CD4-positive, alpha-beta T cell treated with Interleukin-6 for 4 hours (primary cell): ENCODE measurements at places on chromosomes 12 and 14.

DNA sequence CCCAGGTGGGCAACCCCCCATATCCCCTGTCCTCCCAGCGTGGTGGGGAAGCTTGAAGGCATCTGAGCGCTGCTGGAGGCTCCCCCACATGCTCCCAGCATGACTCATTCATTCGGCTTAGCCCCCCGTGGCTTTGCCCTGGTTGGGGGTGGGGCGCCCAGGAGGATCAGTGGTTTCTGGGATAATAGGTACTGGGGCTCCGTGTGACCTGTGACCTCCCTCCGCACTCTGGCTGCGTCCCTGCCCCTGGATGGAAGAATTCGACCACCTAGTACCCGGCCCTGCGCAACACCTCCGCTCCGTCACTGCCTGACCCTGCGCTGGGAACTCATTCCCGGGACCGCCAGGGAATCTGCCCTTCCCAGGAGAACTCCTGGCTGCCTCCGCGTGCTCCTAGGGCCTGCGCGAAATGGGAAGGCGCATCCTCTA lies 120.1 kb downstream of the AACS start:
- no peak for DNase-seq

DNA sequence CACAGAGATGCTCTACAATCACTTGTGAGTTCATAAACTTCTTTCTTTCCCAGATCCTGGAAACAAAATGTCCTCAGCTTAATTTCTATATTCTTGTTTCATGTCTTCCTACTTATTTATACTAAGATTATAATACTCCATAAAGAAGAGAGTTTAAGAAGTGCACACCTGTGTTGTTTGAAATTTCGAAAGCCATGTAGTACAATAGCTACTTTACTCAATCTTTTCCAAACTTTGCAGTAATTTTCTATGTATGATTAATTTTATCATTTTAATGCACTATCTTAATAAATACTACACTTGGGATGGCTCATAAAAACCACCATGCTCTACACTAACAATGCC lies 300 bp upstream of the TTC5 start:
- no peak for DNase-seq

DNA sequence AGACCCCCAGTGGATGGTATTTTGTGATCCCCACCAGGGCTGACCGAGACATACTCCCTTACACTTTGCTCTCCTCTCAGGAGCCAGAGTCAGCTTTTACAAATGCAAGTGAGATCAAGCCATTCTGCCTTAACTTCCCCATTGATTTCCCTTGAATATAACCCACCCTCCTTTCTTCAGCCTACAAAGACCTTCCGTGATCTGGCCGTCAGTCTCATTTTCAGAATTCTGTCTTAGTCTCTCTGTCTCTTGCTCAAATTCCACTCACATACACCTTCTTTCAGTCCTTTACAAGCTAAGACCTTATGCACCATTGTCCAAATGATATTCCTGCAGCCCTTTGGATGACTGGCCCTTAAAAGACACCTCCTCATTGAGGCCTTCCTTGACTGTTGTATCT lies 39.0 kb upstream of the ELK3 start:
- no peak for DNase-seq

GRCh38 chr14:34593740-34594375 lies 36.1 kb downstream of the SNX6 start:
- DNase-seq, result no peak

DNA sequence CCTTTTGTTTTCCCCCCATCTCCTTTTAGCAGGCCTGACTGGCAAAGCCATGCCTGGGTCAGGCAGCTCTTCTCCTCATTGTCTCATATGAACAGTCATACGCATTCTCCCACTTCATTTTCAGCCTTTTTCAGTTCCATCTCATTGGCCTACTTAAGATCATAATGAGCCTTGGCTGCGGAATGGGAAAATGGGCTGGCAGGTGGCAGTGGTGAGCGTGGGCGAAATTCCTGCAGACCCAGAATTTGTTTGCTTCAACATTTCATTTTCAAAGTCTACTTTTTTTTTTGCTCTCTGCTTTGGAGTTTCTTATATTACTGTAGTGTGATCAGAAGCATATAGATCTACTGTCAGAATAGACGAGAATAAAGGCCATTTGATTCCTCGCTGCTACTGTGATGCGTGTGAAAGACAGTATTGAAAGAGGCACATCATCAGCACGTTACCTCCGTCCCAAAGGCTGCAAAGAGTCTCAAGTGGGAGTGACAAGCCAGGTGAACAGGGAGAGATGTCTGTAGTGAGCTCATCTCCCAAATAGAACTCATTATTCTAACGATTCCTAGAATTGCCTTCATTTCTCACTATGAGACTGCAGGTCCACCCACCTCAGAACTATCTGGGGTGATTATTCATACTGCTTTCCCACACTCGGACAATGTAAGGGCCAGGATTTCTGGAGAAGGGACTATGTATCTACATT lies 73.7 kb downstream of the TBK1 start:
- DNase-seq, result no peak

GRCh38 chr14:67396381-67396970 lies 15.5 kb downstream of the PLEK2 start:
- no peak for DNase-seq

DNA sequence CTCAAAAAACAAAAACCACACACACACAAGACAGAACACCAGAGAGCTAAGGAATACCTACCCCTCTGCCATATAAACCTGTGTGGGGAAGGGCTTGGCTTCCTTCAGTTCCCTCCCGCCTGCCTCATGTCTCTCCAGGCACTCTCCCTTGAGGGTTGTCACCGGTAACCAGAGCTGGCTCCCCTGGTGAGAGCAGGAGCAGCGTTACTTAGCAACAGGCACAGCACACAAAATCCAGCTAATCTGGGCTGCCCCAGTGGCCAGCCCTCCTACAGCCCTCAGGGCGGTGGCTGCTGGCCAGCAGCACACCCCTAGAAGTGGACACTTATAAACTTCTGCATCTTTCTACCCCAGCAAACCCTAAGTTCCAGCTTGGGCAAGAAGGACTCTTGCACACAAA lies 21.6 kb upstream of the NR4A1 start:
- no peak for DNase-seq

DNA sequence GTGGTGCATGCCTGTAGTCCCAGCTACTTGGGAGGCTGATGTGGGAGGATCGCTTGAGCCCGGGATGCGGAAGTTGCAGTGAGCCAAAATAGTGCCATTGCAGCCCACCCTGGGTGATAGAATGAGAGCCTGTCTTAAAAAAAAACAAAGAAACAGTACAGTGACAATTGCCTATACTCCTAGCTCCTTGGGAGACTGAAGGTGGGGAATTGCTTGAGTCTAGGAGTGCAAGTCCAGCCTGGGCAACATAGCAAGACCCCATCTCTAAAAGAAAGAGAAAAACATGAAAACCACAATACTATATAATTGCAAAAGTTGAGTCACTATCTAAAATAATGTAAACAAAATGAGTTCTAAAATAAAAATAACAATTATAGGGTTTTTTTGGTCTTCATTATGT lies 20.0 kb downstream of the KLC1 start:
- DNase-seq, result no peak

GRCh38 chr14:42480255-42480654 lies 873.6 kb downstream of the LRFN5 start:
- DNase-seq, result no peak

DNA sequence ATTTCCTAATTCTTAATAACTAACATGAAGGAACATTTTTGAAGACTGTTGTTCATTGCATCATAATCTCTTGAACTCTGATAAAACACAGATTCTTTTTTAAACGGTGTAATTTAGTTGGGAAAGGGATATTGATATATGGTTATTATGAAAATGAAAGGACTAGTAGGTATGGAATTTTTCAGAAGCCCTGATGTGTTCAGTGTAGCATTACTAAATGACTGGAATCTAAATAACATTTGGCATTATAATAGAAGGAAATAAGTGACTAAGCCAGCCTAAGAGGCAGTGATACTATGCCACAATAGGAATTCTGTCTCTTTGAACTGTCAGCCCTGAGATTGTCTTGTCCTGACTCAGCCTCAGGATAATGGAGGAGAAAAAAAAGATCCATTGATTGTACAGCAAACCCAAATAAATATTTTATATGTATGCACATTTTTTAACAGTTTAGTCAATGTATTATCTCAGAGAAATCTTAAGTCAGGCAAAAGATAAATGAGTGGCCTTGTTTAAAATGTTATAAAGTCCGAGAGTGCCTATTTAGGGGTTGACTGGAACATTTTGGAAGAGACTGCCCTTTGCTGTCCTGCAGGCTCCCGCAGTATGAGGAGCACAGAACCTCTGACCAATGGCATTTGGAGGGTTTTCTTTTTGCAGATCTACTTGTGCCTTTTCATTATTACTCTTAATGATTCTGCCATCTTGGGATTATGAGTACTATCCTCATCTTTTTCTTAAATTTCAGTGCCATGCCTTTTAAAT lies 271.2 kb downstream of the EGLN3 start:
- DNase-seq, result no peak

- DNase-seq, result no peak
Measured at GRCh38 chr12:48940181-48940580, 14.9 kb upstream of the FKBP11 start.

GRCh38 chr12:93772003-93772700 lies 95.0 kb downstream of the CRADD start:
- DNase-seq, result no peak

DNA sequence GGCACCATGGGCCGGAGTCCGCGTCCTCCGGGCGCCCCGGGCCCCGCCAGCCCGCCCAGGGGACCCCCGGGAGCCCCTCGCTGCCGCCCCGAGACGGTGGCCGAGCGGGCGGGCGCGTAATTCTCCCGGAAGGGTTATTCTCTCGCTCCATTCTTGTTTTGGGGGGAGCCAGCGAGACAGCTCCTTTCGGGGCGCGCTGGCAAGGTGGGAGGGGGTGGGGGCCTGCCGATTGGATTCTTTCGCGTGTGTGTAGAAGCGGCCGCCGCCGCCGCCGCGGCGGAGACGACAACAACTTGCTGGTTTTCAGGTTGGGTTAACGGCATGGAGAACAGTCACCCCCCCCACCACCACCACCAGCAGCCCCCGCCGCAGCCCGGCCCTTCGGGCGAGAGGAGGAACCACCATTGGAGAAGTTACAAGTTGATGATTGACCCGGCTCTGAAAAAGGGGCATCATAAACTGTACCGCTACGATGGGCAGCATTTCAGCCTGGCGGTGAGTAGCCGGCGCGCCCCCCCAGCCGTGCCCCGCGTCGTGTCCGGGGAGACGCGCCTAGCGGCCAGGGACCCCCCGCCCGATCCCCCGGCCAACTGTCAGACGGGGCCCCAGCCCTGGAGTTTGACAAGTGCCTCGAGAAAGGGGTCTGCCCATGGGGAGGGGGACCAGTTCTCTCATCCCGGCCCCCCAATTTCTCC lies 755 bp downstream of the SETD1B start:
- DNase-seq, result peak; percentile 80
